ENCODE measurements at places on chromosomes 7 and 10.

DNA sequence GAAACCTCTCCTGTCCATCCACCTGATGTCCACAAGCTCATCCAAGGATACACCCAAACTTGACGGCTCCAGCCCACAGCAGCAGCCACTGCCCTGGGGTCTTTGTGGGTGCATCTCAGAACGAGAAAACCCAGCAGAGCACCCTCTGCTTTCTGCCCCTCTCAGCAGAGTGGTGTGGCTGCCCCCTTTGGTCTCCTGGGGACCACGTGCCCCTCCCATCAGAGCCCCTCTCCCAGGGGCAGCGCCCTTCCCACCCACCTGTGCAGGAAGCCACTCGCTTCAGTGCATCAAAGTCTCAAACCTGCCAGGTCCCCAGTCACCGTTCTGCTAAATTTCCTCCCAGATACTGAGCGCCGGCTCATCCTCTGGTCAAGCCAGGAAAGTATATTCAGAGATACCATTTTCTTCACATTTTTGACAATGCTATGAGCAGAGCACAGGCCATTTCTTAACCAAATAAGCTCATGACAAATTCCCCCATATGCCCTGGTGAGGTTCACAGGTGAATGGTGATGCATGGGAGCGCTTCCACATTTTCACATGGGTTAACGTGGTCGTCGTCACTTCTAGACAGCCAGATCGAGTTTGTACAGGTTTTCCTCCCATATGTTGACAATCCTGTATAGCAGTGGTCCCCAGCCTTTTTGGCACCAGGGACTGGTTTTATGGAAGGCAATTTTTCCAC, 32.4 kb downstream of the CAMK2B start:
- peak; percentile 11 for DNase-seq

- DNase-seq: no peak
Measured at GRCh38 chr10:100740476-100741377, 4.7 kb upstream of the PAX2 start.

DNA sequence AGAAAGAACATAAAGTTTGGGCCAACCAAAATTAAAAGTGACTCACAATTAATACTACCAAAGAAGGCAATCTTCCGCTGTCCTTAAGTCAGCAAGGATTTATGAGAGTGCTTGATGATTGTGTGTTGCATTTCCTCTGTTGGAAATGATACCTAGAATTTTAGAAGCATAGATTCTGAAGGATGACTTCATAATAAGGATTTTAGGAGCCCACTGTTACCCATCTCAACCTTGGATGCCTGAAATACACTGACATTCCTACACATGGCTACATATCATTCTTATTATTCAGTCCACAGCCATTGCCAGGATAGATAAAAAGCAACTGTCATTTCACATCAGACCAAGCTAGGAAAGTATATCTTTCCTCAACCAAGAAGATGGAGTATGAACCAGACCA, 823.8 kb downstream of the LRMDA start:
- no peak for DNase-seq

- DNase-seq: no peak
Measured at GRCh38 chr10:24174014-24174413, 34.9 kb upstream of the KIAA1217 start.

DNA sequence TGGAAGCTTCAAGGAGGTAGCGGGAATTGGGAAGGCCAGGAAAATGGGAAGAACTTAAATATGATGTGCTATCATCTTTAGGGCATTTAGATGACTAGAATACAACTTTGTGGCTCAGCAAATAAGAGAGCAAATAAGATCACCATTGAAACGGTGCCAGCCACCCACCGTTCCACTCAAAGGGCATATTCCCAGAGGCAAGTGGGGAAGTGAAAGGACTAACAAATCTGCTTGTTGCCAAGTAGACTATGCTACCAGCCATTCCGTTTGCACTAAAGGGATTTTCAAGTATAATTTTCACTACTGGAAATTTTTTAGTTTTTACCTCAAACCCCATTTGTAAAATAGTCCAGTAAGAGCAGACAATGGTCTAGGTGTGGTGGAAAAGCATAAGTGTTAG, 4.0 kb upstream of the PPP1R3C start:
- DNase-seq: no peak

- DNase-seq: no peak
Measured at GRCh38 chr10:81569488-81569887, 305.5 kb upstream of the NRG3 start.

DNA sequence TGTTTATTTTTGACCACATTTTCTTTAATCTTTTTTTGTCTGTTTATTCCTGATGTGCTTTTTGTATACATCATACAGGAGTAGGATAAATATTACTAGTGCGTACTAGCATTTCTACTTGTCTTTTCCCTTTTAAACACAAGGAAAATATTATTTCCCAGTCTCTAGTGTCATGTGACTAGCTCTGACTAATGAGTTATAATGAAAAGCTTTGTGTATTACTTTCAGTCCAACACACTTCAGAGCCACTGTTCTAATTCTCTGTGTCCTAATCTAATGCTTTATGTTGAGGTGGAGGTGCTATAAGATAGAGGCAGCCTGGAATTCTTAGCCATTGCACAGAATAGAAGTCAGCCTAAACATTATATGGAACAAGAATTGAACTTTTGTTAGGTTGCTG, 65.0 kb upstream of the RAB18 start:
- DNase-seq: no peak

All from activated naive CD4-positive, alpha-beta T cell treated with anti-CD3 and anti-CD28 coated beads, Interleukin-2, amount 10 ng/mL, durations not matched to agents 7 days and 5 days (primary cell).